ENCODE measurements at places on chromosomes 2 and 18.
A peak's percentile ranks its signal among the peaks of the same experiment; 100 is the strongest.

DNA sequence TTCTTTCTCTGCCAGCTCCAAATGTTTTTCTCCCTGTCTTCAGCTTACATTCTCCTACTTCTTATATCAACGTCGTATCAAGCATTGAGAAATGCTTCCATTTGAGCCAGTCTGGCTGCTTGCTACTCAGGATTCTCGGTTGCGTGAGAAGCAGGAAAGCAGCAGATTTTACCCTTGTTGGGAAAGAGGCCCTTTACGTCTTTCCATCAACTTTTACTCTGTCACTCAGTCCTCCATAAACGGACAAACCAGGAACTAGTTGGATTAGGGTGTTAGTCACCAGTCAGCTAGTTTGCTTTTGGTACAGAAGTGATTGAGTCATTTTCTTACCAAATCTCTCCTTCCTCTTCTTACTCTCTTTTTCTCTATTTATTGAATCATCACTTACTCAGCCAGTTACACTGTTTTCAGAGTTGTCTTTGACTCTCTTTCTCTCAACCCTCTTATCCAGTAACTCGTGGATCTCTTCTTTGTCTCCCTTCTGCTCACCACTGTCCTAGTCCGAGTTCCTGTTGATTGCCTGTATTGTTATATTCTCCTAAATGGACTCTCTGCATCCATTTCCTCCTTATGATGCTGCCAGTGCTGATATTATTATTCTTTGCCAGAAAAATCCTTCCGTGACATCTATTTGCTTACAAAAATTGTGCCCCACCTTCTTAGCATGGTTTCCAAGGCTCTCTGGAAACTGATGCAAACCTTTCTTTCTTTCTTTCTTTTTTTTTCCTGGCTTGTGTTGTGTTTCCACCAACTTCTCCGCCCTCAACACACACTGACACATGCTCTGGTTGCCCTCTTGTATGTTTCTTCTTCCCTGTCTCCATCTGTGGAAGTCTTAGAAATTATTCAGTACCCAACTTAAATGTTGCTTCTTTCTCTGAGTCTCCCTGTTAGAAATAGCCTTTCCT lies 61.5 kb downstream of the VRK2 start:
- no peak for DNase-seq

- DNase-seq: no peak
Observed at GRCh38 chr2:218980735-218981389, 4.1 kb downstream of the FEV start.

- no peak for DNase-seq
Observed at GRCh38 chr2:45178854-45179253, 169.6 kb upstream of the SIX2 start.

GRCh38 chr2:65392609-65393008 lies 39.8 kb downstream of the SPRED2 start:
- no peak for DNase-seq

- peak; percentile 80 for DNase-seq
Observed at GRCh38 chr2:33033606-33034081, 86.9 kb downstream of the LTBP1 start.

- no peak for DNase-seq
Observed at GRCh38 chr2:76895469-76895868, 626.7 kb downstream of the LRRTM4 start.

GRCh38 chr18:3069671-3070433 lies 56.9 kb upstream of the LPIN2 start:
- no peak for DNase-seq

DNA sequence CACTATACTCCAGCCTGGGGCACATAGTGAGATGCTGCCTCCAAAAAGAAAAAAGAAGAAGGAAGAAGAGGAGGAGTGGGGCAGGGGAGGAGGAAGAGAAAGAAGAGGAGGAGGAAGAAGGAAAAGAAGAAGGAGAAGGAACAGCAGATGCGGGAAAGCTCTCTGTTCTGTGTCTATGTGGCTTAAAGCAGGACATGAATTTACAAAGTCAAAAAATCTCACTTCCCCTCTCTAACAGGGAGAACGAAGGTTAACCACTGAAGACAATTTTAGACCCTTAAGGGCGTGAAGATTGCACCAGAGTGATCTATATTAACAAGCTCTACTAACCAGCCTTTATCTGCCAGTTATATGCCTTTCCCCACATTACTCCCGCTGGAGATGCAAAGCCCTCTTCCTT lies 258.9 kb downstream of the METTL4 start:
- no peak for DNase-seq

DNA sequence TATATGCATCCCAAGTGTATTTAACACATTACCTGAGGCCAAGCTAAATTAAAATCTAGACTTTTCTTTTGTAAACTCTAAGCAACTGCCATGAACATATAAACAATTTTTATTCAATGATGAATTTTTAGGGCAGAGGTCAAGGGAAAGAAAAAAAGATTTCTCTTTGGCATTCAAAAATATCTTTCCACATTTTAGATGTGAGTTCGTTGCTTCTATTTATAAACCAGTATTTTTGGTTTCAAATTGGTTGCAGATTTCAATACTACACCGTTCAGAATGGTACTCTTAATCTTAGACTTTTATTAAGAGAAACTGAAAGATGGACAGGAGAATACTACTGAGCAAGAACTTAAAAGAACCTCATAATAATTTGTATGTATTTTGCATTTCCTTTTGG lies 293.6 kb upstream of the CCDC68 start:
- DNase-seq: peak; percentile 53

DNA sequence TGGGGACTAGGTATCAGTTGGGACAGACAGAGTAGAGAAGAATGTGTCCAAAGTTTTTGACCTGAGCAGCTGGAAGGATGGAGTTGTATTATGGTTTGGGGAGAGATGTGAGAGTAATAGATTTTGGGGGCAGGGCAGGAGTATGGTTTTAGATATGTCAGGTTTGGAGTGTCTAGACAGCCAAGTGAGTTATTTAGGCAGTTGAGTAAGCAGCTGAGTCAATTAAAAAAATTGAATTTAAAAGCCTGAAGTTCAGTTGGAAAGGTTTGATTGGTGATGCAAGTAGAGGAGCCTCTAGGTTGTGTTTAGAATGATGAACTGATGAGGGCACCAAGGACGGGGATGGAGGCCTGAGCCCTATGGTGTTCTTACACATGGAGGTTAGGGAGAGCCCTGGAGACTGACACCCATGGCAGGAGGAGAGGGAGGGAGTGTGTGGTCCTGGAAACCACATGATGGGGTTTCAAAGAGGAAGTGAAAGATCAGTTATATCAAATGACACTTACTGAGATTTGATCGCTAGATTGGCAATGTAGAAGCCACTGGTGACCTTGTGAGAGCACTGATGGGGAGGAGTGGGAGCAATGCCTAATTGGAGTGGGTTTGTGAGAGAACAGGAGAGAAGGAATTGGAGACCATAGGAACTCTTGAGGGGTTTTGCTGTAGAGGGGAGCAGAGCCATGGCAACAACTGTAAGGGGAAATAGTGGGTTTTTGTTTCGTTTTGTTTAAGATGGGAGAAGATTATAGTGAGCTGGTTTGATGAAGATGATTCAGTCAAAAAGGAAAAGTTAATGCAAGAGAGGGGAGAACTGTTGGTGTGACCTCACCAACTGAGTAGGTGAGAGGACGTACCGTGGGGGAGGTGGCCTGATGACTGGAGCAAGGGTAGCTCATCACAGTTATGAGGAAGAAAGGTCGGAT lies 10.3 kb downstream of the ITGA6 start:
- DNase-seq: no peak

- DNase-seq: no peak
Observed at GRCh38 chr18:59114160-59114559, 25.5 kb upstream of the SEC11C start.

DNA sequence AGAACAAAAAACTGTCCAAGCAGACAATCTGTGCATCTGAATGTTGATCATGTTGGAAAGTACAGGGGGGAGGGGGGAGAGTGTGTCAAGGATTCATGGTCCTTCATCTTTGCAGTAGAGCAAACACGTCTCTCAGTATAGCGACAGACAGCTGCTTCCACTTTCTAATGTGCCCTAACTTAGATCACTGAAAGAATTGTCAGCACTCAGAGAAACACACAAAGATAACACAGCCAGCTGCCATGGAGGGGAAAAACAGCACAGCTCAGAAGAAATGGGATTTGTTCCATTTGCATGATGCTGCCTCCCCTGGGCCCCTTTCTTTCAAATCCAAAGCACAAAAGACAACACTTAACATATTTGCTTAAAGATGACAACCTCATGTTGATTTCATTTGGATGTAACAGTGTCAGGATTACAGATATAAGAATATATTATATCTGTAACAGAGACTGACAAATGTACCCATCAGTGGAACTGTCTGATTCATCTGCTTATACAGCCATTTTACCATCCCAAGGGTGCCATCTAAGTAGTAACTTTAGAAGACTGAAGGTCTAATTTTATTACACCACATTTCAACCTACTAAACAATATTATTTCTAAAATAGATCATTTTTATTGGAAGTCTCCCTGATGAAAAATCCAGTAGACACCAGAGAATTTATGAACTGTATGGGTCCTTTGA lies 17.7 kb downstream of the FIGN start:
- DNase-seq: peak; percentile 61

DNA sequence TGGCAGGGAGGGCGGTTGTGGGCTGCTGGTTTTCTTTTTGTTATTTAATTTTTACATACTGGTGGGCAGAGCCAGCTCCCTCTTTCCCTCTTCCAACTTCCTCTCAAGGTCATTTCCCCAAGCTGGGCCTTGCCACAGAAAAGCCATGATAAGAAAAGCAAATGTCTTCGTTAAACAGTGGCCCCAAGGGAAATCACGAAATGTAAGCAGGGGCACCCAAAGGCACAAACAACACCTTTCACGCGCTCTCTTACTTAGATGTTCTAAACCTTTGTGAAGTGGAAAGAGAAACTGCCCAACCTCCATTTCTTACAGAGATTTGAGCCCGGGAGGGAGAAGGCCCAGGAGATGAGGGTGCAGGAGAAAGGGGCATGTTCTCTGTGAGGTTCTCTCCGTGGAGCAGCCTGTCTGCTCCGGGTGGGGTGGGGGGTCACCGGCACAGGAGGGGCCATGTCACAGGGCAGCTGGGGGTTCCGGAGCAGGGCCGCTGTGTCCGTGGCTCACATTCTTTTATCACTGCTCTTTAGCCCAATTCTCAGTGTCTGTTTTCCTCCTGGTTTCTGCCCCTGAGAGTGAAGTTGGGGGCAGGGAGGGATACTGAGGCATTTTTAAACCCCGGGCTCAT lies 190.7 kb upstream of the GATA6 start:
- DNase-seq: no peak

DNA sequence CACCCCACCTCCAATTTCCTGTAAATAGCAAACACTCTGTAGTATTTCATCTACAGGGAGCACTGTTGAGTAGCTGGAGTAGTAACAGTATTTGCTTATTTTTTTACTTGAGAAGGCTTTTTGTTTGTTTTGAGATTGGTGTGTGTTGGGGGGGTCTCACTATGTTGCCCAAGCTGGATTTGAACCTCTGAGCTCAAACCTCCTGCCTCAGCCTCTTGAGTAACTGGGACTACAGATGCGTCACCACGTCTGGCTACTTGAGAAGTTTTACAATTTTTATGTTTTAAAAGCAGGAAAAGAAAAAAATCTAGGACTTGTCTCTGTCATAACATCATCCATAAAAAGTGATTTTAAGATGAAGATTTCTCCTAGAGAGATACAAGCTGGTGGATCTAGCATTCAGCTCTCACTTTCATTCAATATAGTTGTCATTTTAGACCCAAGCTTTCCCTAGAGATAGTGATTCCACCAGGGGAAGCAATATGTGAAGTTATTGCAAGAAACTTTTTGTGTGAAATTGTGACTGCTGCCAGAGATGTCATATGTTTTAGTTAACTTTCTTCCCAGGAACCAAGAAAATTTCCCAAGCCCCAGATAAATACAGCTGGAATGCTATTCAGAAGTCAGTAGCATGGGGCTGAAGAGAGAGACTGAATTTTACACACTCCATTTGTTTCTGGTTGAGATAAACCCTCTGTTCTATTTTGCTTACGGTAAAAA lies 60.2 kb upstream of the MAP4K3 start:
- DNase-seq: no peak

DNA sequence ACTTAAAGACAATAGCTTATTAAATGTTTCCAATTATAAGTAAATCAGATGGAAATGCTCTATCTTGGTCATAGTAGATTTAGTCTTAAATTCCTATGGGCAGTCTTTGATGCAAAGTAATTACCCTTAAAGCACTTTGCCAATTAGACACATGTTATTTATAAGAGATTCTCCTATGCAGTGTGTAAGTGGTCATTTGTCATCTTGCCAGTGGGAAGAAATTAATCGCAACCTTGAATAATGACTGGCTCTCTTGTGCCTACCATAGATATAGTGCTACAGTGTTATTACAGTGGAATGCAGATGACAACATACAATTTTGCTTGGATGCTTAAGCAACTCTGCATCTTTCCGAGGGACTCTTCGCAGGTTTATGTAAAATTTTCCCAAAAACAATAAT lies 311.0 kb upstream of the THUMPD2 start:
- DNase-seq: no peak

- no peak for DNase-seq
Observed at GRCh38 chr18:30696201-30696600, 346.3 kb downstream of the DSC3 start.

GRCh38 chr2:71938659-71939587 lies 208.7 kb downstream of the CYP26B1 start:
- no peak for DNase-seq

- peak; percentile 95 for DNase-seq
Observed at GRCh38 chr2:6926071-6926732, 9.0 kb downstream of the RNF144A start.

- DNase-seq: no peak
Observed at GRCh38 chr18:60898111-60898510, 435.1 kb upstream of the CDH20 start.

DNA sequence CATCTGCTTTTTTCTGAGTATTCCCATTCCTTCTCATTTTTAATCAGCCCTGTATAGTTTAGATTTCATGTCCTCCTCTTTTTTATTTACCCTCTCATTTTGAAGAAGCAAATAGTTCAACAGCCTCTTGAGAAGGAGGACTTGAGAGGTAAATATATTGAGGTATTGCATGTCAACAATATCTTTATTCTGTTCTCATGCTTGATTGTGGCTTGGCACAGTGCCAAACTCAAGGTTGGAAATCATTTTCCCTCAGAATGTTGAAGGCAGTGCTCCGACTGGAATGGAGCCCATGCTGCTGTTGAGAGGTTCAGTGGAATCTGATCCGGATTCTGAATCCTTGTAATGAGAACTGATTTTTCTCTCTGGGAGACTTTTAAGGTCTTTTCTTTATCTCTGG lies 31.0 kb upstream of the GALNT3 start:
- peak; percentile 30 for DNase-seq

DNA sequence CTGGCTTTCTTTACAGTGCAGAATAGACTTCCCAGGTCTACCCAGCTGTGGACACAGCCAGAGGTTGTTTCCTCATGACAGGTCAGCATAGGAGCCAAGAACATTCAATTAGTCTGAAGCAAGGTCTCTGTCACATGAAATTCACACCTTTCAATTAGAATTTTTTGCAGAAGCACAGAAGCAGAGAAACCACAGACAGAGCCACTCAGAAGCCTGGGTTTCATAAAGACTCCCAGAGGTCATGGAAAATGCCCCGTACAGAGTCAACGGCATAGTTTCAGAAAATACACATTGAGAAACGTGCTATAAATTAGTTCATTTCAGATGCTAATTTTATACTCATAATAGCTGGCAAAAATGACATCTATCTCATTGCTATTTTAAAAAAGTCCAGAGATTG lies 87.0 kb upstream of the TMEM200C start:
- no peak for DNase-seq

GRCh38 chr2:201974171-201975100 lies 59.2 kb upstream of the FZD7 start:
- DNase-seq: peak; percentile 51

- DNase-seq: no peak
Observed at GRCh38 chr2:85593023-85593422, 2.5 kb upstream of the RNF181 start.

All from tongue (tissue), 3 donors.